ENCODE measurements at places on chromosomes 7 and 10.

DNA sequence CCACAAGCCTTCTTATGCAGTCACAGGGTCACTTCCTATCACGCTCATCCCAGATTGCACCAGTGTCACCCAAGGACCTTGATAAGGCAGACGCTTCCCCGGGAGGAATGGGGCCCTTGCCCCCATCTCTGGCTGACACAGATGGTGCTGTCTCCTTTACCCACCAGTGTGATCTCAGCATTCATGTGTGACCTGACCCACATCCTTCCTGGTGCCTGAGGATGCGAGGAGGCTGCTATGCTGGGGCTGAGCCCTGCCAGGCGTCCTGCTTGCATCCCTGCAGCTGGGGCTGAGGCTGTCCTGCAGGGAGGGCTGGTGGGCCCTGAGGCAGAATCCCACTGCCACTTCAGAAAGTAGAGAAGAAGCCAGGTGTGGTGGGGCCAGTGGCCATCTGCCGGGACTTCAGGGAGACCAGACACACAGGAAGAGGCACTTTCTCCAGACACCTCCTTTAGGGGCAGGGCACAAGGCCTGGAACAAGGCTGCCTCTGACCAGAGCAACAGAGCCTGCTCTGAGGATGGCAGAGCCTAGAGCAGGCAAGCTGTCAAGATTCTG lies 35.3 kb downstream of the RASGEF1A start:
- DNase-seq, result no peak

DNA sequence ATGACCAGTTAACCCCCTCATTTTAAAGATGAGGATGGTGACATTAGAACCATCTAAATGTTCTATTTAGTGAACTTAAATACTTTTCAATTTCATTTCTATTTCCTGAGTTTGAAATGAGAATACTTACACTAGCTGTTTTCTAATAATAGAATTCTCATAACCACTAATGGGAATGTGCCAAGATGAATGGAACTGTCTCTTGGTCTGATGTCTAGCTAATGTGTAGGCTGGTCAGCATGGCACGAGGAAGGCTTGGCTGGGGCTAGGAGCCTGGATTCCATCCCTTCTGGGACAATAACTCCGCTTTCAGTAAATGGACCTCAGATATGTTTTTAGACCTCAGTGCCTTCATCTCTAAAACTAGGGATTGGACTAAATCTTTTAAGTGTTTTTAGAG lies 185.8 kb upstream of the NRP1 start:
- no peak for DNase-seq

DNA sequence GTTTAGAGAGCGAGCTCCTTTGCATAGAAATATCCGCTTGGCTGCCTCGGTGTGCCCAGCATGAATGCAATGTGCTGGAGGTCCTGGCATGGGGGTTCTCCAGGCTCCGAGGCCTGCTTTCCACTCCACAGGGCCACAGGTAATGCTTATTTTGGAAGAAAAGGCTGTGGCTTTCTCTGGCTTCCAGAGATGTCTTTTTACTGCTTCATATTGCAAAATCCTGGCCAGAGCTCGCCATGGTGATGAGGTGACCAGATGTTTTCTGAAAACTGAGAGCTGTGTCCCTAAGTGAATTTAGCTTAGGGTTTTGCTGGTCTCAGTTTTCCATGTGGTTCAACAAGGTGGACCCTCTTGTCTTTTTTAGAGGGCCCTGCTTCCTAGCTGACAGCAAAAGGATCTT lies 65.2 kb downstream of the BMPER start:
- no peak for DNase-seq

GRCh38 chr10:117781216-117781831 lies 238.8 kb downstream of the EMX2 start:
- no peak for DNase-seq

DNA sequence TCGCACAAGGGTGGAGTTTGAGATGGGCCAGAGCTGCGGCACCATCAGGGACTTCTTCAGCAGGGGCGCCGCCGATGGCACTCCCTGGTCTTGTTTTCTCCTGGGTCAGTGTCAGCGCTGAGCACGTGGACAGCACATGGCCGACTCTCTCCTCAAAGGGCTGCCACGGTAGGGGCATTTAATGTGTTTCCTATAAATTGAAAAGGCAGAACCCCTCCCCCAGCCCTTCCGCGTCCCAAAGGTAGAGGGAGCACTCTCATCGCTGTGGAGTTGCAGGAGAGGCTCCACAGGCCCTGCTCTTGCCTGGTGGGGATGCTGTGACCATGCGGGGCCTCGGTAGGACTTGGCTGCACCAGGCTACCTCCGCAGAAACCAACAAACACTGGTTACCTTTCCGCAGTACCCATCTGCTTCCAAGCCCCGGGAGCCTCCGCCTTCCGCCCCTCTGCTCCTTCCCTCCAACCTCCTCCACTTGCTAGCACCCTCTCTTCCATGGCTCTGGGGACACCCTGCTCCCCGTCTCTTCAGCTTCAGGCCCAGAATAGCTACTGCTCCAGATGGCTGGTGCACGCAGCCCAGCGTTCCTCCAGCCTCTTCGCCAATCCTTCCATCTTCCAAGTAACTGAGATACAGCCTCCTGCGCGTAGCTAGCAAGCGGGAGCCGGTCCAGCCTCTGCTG lies 166.3 kb upstream of the ADCY1 start:
- no peak for DNase-seq

DNA sequence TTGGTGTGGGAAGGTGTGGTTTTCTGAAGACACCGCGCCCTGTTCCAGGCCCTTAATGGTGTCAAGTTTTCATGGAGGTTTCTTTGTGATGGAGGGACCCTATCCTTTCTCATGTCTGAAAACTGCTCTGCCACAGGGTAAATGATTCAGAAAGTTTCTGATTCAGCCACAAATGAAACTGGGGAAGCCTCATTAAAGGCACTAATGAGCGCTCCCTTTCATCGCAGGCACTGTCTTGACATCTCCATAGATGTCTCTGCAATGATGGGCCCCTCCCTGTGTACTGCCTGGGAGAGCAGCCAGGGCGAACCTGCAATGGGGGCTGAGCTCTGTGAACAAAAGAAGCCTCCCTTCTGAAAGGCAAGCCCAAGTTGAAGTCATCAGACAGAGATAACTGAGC lies 355.3 kb downstream of the PRPF18 start:
- DNase-seq, result no peak

- no peak for DNase-seq
Measured at GRCh38 chr7:51366930-51367613, 50.5 kb upstream of the COBL start.

GRCh38 chr10:125396676-125397075 lies 236.3 kb upstream of the CTBP2 start:
- DNase-seq, result no peak

- DNase-seq, result no peak
Measured at GRCh38 chr7:134939136-134939535, 47.2 kb upstream of the AGBL3 start.

- no peak for DNase-seq
Measured at GRCh38 chr10:34049887-34050286, 715.4 kb upstream of the NRP1 start.

GRCh38 chr10:13705526-13706174 lies 118.9 kb downstream of the PRPF18 start:
- DNase-seq, result no peak

GRCh38 chr7:22855049-22855392 lies 32.4 kb upstream of the TOMM7 start:
- DNase-seq, result no peak

DNA sequence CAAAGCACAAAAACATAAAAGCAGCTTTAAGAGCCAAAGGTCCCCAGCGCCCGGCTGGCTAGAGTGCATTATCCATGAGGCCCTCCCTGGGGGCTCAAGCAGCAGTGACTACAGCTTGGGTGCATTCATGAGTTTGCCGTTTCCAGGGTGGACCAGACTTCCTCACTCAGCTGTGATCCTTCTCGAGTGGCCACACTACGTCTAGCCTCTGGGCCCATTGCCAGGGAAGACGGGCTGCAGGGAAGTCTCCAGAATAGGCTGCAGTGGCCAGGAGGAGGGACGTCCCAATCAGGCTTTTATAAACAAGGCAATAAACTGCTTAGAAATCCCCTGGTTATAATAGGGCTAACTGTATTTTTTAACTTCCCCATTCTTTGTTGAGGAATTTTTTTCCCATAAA lies 89.4 kb upstream of the C1QL3 start:
- no peak for DNase-seq

DNA sequence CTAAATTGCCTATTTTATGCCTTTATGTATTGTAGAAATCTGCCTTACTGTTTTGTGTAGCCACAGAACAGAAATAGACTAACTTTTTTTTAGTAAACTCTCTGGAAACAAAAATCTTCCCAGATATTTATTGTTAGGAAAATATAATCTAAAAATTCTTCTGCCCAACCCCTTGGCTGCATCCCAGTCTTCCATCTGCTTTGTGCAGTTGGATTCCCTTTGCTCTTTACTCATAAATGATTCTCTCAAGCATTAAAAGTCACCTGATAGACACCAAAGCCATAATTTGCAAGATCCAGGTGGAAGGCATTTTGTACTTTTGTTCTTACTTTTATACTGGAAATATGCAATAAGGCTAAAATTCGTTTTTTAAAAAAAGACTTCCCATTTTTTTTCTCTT lies 6.1 kb upstream of the CAV2 start:
- no peak for DNase-seq

DNA sequence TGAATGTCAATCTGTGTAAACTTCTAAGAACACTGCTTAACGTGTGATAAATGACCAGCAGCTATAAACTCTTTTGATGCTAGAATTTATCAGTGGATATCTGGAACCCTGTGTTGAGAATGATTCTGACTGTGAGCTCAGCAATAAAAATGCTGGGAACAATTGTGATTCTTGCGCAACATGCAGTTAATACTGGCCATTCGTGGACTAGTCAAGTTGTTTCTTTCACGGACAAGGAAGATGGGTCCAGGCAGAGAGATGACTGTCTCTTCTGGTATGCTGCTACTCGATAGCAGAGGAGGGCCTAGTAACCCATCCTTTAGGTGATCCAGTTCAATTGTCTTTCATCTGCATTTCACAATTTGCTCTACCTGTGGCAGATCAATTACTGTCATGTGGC lies 394.8 kb upstream of the IGFBP3 start:
- DNase-seq, result no peak

GRCh38 chr10:2053805-2054204 lies 316.5 kb upstream of the ADARB2 start:
- no peak for DNase-seq

DNA sequence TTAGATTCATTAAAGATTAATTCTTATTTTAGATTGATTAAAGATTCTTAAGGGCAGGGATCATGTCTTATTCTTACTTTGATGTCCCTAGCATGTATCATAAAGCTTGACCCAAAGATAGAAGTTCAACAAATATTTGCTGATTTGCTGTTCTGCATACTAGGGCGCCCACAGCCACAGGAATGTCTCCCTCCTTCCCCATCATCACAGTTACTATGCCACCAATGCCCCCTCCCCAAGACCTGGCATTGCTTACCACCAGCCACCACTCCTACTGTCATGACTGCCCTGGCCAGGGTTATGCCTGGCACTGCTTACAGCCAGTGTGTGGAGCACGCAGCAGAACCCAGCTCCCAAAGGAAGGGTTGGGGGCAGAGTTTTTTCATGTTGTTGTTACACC lies 86.7 kb upstream of the AGK start:
- no peak for DNase-seq

GRCh38 chr7:135879233-135879632 lies 97.9 kb downstream of the MTPN start:
- DNase-seq, result no peak

DNA sequence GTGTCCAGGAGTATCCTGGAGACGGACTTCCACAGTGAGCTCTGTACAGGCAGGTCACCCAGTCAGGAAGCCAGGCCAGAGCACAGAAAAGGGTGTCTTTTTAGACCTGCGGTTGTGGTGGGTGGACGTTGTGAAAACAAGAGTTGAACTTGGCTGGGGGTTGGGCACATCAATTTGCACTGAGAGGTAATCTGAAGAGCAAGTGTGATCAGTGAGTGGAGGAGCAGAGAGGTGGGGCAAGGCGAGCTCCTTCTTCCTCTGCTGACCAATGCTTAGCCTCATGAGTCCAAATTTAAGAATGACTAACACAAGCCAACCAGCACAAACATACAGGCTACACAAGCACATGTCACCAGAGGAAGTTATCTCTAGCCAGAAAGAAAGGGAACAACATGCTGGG lies 310.8 kb downstream of the TCERG1L start:
- no peak for DNase-seq

DNA sequence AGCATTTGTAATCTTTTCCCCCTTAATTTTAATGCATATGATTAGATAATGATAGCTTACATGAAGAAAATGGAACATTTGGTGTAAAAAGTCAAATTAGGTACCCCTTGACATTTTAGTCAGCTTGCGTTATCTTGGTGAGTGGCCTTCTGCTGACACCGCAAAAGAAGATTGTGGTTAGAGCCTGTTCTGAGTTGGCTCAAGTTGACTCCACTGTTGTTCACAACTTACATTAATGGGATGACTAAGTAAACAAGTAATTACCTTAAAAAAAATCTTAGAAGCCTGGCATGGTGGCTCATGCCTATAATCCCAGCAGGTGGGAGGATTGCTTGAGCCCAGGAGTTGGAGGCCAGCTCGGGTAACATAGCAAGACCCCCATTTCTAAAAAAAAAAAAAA lies 24.2 kb downstream of the TRRAP start:
- DNase-seq, result no peak

DNA sequence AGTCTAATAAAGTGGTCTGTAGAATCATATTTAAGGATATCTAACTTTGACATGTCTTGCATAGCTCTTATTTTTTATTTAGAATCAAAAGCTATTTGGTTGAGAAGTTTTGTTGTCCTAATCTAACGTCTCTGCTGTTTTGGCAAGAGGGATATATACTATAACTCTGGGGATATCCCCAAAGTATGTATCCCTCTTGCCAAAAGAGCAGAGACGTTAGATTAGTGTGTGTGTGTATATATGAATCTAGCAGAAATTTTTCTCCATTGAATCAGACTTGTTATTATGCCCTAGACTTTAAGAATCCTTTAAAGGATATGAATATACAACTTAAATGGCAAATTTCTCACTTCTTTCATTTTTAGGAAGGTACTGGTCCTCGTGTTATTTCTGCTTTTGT lies 9.6 kb downstream of the SMC3 start:
- DNase-seq, result no peak

DNA sequence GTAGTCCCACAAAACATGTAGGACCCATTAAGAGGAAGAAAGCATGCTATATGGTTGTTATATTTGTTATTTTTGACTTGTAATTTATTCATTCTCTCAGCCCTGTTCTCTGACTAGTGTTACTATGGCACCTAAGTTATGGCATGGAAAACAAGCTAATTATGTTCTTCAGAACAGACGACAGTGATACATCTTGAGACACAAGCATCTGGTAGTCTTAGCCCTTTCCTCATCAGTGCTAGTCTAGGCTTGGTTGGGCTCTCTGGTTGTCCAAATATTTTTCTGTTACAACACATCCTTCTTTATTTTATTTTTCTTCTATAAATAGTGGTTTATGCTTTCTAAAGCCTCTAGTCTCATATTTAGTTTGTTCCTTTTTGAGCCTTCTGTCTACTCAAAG lies 308.3 kb upstream of the KAT6B start:
- no peak for DNase-seq

DNA sequence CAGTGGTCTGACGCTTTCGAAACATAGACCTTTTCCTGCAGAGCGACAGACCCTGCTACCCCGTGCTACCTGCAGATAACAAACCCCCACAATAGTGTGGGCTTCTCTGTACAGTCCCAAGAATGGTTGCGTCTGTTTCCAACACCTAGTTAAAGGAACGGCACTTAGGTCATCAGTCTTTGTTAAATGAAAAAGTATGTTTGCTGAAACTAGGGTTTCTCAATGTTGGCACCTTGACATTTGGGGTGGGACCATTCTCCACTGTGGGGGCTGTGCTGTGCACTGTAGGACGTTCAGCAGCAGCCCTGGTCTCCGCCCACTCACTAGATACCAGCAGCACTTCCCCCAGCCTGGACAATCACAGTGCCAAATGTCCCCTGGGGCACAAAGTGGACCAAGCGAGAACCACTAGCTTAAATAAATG lies 13.7 kb downstream of the TECTB start:
- no peak for DNase-seq
